NCI-H2081 (cell line): ENCODE measurements at places on chromosomes 16 and 17.

- DNase-seq, result no peak
Observed at GRCh38 chr16:31189412-31189778, 9.5 kb downstream of the FUS start.

DNA sequence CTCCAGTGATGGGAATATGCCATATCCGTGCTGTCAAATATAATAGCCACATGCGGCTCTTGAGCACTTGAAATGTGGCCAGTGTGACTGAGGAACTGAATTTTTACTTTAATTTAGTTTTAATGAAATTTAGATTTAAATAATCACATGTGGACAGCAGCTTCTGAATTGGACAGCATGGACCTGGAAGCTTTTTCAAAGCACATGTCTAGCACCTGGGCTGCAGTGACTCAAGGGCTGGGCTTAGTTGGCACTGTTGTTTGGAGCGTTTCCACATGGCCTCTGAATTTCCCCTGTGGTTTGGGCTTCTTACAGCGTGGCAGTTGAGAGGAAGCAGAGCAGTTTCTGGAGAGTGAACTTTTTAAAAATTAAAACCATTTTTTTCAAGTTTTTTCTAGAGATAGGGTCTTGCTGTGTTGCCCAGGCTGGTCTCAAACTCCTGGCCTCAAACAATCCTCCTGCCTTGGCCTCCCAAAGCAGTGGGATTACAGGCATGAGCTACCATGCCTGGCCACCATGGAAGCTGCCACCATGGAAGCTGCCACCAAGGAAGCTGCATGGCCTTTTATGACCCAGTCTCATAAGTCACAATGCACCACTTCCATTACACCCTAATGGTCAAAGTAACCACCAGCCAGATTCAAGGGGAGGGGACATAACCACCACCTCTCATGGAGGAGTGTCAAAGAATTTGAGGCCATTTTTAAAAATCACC lies 6.7 kb upstream of the TOB1 start:
- no peak for DNase-seq

DNA sequence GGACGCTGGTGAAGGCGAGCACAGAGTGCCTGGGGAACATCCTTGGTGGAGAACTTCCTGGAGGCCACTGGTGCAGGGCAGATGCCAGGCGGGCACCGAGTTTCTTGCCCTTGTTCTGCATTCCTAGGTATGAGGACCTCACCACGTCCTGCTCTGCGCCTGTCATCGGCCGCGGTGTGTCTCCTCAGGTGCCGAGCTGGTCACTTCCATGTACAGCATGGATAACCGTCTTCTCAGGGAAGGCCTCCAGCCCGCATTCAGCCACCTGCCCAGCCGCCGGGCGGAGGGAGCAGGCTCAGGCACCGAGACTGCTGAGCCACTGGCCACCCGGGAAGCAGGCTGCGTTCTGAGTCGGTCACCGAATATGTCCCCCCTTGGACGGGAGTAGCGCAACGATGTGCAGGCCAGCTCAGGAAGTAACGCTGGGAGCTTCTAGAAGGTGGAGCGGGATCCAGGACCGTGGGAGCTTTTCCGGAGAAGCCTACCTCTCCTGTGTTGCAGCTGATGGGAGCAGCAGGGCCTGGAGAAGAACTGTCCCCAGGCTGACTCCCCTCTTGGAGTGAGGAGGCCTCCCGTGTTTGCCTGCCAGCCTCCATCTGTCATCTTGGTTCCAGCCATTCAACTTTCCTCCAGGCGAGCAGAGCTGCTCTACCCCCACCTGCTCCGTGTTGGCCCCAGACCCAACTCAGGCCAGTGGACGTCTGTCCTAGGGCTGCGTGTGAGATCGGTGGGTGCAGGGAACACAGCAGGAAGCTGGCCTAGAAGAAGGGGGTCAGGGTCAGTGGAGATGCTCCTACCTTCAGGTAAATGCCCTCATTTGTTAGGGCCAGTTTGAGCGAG lies 2.1 kb upstream of the BAIAP2 start:
- no peak for DNase-seq

- DNase-seq, result no peak
Observed at GRCh38 chr17:6444571-6445335, 498 bp downstream of the PIMREG start.

DNA sequence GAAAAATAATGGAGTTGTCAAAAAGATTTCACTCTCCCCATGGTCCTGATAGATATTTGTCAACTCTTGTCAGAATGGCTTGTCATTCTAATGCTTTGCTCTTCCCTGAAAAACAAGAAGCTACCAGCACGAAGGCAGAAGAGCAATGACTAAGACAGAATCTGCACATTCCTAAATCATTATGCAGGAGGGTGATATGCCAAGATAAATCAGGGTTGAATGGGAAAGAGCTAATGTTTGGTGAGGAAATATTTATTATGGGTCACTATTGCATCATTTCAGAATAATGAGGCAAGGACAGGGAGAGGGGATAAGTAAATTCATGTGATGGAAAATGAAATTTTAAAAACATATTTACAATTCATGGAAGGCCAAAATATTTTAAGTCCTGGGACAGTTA lies 297.5 kb upstream of the XYLT1 start:
- no peak for DNase-seq

DNA sequence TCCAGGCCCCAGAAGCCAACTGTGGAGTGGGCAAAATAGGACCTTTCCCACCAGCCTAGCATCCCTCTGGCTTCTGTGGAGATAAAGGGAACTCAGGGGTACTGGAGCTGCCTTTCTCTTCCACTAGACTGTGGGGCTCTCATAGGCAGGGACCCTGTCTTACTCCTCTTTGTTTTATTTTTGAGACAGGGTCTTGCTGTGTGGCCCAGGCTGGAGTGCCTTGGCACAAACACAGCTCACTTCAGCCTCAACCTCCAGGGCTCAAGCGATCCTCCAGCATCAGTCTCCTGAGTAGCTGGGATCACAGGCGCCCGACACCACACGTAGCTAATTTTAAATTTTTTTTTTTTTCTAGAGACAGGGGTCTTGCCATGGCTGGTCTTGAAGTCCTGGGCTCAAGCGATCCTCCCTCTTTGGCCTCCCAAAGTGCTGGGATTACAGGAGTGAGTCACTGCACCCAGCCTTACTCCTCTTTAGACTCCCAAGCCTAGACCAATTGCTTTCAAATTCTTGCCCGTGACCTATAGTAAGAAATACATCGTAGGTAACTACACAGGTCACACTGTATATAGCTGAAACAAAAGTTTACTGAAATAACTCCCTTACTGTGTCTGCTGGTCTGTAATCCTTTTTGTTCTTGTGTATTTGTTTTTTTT lies 2.6 kb downstream of the RAI1 start:
- no peak for DNase-seq

DNA sequence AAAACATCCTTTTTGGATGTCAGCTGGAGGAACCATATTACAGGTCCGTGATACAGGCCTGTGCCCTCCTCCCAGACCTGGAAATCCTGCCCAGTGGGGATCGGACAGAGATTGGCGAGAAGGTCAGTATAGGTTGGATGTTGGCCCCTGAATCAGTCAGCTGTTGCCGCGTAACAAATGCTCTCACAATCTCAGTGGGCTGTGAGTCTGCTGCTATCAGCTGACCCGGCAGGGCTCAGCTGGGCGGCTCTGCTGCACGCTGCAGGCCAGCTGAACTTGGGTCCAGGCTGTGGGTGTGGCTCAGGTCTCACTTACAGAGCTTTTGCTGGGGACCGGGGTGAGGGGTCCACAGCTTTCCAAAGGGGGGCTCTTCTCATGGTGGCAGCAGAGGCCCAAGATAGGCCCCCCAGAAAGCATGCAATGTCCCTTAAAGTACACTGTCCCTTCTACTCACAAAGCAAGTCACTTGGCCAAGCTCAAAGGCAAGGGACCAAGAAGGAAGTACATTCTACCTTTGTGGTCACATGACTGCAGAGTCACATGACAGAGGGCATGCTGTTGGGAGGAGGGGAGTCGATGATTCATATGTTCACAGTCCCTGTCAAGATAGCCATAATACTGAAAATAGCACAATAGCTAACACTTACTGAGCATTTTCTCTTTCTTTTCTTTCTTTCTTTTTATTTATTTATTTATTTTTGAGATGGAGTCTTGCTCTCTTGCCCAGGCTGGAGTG lies 134.2 kb downstream of the ABCC1 start:
- DNase-seq, result no peak

- DNase-seq, result no peak
Observed at GRCh38 chr16:337975-338575, 14.4 kb downstream of the AXIN1 start.

- DNase-seq, result no peak
Observed at GRCh38 chr16:12111223-12111622, 134.7 kb downstream of the SNX29 start.

GRCh38 chr17:1455797-1456599 lies at the start of gene CRK:
TSS of gene CRK (minus strand) at chr17:1456232. CDS start at chr17:1456117, 115 bp downstream.
- peak; percentile 92 for DNase-seq

GRCh38 chr16:84093879-84094270 lies 22.9 kb downstream of the MBTPS1 start:
- DNase-seq, result no peak

DNA sequence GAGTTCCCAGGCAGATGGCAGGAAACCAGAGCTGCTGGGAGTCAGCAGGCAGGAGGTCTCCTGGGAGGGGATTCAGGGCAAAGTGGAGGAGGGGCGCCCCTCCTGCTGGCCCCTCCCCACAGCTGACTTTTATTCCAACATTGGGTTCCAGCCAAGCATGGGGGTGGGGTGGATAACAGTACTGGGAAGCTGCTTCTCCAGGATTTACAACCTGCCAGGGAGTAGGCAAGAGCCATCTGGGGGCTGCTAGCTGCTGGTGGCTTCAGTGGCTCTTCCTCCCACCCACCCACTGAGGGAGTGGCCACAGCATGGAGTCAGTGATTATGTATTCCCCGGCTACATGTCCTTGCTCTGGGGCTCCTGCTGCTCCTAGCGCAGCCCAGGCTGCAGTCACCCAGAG lies 36.8 kb downstream of the TMEM132E start:
- no peak for DNase-seq

DNA sequence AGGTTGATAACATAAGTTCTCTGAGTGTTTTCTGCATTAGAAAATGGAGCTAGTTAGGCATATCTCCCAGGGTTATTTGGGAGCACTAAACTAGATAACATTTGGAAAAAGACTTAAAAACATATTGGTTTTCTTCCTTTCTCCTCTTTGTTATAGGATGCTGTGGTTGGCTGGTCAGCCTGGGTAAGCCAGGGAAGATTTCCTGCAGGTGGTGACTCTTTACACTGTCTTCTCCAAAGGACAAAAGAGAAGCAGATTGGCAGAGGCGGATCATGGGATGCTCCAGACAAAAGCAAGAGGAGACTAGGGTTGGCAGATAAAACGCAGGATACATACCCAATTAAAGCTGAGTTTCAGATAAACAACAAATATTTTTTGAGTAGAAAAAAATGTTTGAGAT lies 6.2 kb upstream of the CRYBA1 start:
- DNase-seq, result no peak

DNA sequence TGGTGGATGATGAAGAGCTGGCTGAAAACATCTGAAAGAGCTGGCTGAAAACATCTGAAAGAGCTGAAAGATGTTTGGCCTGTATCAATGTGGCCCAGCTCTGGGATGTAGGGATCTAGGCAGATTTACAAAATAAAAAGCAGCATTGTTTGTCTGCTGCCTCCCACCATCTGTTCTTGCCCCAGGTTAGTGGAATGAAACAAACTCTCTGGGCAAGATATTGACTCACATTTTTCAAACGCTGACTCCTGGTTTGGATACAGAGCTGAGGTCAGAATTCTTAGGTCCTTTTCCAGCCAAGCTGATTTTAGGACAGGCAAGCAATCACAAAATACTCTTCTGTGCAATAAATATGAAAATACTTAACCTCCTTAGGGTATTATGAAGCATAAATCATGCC lies 139.0 kb downstream of the STX8 start:
- DNase-seq, result no peak

GRCh38 chr17:65057531-65058090 lies 1.1 kb upstream of the GNA13 start:
- no peak for DNase-seq

GRCh38 chr17:2253362-2253761 lies 50.2 kb downstream of the SMG6 start:
- no peak for DNase-seq

DNA sequence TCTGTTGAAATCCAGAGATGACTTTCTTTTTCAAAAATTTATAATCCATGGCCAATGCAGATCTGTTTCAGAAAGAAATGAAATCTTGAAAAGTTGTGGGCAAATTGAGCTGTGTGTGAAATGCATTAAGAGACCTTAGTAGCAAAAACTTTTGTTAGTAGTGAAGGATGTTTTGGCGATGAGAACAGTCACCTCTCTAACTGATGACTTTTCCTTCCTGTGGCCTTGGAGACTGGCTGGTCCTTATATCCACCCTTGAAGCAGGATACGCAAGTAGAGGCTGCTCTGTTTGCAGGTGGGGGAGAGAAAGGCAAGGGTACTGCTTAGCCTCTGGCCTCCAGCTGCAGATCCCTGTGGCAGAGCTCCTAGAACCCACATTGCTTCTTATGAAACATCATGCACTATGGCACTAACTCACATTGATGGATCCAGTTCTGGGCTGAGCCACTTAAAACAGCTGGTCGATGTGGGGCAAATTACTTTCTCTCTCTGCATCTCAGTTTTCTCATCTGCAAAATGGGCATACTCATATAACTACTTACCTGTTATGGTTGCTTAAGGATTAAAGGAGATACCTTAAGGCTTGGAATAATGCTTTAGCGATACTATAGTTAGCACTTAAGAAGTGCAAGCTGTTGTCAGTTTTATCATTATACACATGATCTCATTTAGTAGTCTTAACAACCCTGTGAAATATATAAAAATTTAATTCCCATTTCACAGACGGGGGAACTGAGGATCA lies 89.3 kb downstream of the SDR42E1 start:
- DNase-seq, result no peak

DNA sequence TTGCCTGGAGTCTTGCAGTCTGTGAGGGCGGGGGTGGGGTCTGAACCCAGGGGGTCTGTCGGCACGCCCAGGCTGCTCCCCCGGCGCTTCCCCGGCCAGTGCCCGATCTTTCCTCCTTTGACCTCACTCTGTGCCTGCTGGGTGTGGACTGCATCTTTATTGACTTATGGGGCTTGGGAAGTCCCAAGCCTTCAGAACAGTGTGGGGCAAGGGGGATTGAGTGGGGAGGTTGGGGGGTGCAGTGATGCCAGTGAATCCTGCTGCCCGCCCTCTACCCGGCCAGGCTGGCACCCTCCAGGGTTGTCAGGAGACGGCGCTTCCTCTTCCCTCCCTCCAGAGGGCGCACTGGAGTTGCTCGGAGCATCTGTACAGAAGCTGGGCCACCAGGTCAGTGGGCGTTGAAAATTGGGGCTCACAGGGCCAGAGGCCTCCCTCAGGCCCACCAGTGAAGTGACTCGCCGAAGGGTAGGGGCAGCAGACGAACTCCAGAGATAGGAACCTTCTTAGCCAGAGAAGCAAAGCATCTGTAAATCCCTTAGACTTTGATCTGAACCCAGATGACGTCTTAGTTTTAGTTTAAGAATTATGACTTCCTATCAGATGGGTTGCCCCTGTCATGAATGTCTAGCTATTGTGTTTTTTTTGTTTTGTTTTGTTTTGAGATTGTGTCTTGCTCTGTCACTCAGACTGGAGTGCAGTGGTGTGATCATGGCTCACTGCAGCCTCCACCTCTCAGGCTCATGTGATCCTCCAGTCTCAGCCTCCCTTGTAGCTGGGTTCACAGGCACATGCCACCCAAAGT lies 184.8 kb upstream of the CIBAR2 start:
- DNase-seq, result peak; percentile 14
